ENCODE measurements at places on chromosomes 7 and 10.

GRCh38 chr7:90216080-90216674 lies 4.6 kb downstream of the STEAP2 start:
- DNase-seq: no peak

GRCh38 chr10:31620226-31621151 lies 301.5 kb downstream of the ZEB1 start:
- no peak for DNase-seq

GRCh38 chr10:69096045-69096444 lies 8.1 kb downstream of the SRGN start:
- DNase-seq: no peak

GRCh38 chr10:79347894-79348639 lies 798 bp downstream of the PPIF start:
- DNase-seq: no peak

DNA sequence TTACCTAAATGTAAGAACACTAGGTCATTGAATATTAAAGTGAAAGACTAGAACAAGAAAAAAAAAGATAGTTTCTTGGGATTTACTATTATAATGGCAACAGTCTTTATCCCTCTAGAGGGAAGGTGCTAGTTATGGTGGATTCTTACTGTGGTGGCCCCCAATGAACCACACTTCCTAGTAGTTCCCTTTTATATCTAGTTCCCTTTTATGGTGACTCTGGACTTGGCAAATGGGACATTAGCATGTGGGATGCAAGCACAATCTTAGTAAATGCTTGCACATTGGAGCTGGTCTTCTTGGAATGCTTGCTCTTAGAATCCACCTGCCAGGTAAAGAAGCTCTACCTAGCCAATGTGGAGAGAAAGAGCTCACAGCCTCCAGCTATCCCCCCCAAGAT lies 430.2 kb downstream of the LRMDA start:
- DNase-seq: no peak

DNA sequence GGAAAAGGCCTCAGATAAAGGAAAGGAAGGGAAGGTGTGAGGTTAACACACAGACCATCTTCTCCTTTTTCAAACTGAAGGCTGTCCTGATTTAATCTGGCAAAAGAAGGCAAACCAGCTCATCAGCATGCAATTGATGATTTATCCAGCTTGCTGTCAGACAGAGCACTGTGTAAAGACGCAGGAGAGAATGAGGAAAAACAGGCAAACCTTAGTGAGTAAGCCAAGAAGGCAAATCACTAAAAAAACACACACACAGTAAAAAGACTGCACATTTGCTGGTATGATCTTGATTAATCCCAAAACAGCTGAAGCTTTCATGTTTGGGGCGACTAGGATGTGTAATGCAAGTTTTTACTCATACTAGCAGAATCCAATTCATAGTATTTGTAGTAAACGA lies 65.8 kb upstream of the SKAP2 start:
- DNase-seq: no peak

DNA sequence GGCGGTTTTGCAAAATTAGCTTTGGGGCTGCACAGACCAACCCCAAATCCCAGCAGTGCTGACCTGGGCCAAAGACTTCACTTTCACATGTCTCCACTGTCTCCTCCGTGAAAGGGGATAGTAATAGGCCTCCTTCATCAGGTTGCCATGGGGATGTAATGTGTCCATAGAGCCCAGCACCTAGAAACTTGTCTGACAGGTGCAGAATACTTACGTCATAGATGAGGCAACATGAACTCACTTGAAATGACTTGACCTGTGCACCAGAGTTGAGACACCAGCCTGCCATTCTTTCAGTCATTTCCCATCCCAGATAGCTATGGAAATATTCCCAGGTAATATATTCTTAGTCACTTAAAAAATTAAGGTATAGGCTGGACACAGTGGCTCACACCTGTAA lies 94.2 kb downstream of the INSYN2A start:
- DNase-seq: no peak

- DNase-seq: no peak
Measured at GRCh38 chr10:103733045-103733419, 122.3 kb downstream of the SH3PXD2A start.

DNA sequence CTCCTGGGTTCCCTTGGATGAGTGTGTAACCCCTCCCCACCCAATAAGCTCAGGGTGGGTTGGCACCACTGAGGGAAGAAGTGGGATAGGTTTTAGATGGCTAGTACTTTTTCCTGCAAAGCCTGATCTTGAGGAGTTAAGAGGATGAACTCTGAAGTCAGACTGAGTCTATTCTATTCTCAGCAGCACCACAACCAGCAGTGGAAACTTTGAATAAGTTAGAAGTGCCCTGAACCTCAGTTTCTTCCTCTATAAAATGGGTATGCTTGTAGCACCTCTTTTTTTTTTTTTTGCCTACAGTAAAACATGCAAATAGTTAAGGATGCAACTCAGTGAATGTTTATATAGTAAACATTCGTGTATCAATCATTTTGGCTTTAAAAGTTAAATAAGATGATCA lies 7.1 kb downstream of the NKX2-3 start:
- no peak for DNase-seq

GRCh38 chr10:43373461-43373860 lies 2.0 kb downstream of the FXYD4 start:
- DNase-seq: no peak

GRCh38 chr10:97095701-97096260 lies 90.0 kb downstream of the SLIT1 start:
- DNase-seq: no peak

- DNase-seq: no peak
Measured at GRCh38 chr7:114659409-114660125, 245.0 kb downstream of the FOXP2 start.

DNA sequence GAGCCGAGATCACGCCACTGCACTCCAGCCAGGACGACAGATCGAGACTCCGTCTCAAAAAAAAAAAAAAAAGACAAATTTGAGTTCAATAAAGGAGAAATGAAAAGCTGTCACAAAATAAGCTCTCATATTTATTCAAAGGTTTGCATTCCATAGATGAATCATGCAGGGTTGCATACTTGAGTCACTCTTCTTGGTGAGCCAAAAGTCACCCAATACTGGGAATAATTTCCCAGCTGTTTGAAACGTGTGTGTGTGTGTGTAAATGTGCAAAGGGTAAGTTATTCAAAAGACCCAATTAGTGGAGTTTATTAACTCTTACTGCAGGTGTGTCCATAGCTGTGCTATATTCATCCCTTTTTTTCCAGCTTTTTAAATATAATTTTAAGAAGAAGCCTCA lies 297.7 kb downstream of the CCDC3 start:
- DNase-seq: no peak

DNA sequence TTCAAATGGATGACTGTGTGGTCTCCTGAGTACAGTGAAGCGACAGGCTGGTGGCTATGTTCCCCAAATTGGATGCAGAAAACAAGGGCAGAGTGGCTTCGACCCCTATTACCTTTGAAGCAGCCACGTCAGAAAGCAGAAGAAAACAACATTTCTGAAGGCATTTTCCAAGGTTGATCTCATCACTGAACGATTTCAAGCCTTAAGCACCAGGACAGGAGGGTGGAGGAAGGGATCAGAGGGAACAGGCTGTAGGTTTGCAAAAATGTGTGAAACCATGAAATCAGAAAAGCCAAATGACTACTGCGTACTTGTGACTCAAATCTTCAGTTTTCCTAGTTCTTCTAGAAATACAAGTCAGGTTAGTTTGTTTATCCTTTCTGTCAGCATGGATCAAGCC lies 181.0 kb upstream of the TMEM106B start:
- no peak for DNase-seq

DNA sequence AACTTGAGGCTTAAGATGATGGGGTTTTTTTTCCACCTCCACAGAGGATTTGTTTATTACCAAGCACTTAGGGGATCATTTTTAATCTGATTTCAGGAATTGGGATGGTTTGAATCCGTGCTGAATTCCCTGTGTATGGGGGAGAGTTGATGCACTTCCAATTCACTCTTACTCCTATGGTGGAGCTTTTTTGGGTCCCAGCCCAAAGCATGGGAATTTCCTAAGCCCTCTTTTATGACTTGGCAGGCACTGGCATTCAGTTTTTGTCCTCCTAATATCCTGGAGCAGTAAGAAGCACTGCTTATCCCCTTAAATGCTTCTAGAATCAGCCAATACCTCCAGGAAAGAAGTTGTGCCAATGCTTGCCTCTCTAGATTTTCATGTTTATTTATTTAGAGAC lies 78.7 kb downstream of the HYCC1 start:
- no peak for DNase-seq

All from NCI-H1048 (cell line).